ENCODE measurements at places on chromosomes 7 and 10.

DNA sequence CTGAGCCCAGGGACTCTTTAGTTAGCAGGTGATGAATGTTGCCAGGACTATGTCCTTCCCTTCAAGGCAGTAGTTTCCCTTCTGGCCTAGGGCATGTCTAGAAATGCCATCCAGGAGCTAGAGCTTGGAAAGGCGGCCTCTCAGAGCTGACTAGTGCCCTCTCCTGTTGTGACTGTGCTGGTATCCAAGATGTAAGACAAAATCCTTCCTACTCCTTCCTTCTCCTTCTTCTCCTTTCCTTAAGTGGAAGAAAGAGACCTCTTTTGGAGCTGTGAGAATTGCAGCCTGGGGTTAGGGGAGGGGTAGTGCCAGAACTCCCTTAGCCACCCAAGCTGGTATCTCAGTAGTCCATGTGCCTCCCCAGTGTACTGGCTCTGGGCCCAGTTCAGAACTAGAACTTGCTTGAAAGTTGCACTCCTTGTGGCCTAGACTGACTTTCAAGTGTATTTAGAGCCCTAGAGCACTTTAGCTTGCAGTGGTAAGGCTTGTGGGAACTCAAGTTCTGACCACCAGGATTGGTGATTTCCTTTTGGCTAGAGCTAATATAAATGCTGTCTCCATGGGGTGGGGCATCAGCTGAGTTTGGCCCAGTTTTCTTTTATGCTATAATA lies 118.8 kb downstream of the NPSR1 start:
- DNase-seq: no peak

DNA sequence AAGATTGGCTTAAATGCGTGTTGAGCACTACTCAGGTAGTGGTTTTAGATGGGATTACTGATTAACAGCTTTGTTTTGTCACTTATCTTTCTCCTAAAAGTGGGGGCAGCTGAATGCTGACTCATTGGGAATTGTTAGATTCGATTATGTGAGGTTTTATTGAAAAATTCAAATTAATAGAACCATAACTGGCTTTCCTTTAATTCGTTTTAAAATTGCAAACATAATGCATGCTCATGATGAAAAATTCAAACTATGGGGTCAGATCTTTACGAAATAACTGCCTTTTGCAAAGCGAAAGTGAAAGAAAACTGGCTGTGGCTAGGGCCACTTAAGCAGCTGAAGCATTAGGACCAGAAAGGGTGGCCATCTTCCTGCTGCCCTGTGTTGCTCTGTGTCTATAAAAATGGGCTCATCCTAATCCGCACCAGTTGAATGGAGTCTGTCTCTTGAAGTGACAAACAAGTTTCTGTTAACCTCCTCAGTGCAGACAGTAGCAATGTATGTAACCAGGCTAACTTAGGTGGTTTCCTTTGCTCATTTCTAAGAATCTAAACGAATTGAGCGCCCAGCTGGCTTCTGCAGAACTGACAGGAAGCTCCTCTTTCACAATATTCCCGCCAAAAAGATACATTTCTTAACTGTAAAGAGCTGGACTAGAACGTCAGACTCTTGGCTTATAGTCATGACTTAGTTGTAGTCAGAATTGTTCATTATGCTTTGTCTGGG lies 27.8 kb downstream of the DENND10 start:
- DNase-seq: no peak

GRCh38 chr7:41834805-41835694 lies 132.2 kb upstream of the INHBA start:
- DNase-seq: no peak

DNA sequence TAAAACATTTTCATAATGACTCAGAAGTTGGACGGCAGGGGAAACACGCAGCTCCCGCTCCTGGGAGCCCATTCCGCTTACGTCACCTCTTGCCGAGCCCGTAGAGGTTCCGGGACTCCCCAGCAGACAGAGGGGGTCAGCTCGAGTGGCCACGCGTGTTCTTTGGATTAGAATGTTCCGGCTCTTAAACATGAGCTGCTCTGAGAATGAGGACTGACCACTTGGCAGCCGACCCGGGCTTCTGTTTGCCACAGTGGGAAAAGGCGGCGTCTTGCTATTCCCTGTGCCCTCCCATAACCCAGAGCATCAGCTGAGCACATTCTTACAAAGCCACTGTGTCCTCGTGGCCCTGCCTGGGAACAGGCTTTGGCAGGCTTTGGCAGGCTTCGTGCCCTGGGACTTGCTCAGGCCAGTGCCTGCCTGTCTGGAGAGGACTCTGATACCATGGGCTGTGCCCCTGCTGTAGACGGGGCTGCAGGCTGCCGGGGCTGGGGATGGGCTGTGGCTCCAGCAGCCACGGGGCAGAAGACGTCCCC lies 40.1 kb downstream of the PFKP start:
- no peak for DNase-seq

- peak; percentile 29 for DNase-seq
These were observed 126.4 kb upstream of the ZNF746 start for GRCh38 chr7:149624006-149624405.

- no peak for DNase-seq
These were observed 15.0 kb upstream of the PCBD1 start for GRCh38 chr10:70903262-70903921.

DNA sequence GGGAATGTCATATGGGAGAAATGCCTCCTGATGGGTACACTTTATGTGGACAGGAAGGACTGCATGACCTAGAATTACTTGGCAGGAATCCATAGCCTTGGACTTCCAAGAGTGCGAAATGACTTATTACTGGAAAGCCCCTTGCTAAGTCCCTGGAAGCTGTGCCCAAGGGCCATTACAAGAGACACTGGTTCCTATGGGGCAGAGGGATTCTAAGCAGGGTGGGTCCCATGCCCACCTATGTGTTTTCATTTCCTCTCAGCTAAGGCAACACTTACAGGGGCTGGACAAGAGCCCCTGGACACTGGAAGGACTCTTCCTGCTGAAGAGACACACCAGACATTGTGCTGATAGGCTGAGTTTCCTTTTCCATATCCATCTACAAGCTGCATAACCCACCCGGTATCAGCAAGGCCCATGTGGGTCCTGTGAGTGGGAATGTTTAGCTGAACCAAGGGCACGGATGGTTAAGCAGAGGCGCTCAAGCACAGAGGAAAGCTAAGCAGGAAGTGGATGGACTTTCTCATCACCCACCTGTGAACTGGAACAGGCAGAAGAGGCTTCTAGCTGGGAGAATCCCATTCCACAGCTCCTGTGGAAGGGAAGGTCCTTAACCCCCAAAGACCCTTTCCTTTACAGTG lies 56.2 kb downstream of the XPNPEP1 start:
- no peak for DNase-seq

- no peak for DNase-seq
These were observed 176.2 kb upstream of the GDF10 start for GRCh38 chr10:47123716-47124288.

- DNase-seq: no peak
These were observed at the start of gene BICC1 for GRCh38 chr10:58512491-58513187. Gene BICC1 (plus strand): TSS chr10:58512872. CDS start chr10:58513144, 272 bp downstream.

DNA sequence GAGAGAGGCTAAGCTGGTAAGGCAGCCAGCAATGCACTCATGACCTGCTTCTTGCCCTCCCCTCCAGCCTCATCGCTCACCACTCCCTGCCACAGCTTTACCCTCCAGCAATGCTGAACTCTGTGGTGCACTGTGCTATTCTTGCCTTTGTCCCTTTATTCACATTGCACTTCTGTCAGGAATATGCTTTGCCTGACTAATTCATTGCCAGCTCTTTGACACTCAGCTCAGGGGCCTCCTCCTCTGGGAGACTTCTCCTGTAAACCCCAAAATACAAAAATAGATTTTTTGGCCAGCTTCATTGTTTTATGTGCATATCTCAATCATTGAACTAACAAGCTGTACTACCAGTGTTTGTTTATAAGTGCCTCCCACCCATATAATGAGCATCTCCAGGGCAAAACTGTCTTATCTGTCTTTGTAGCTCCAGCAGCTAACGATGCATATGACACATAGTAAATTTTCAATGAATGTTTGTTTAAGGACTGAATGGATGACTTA lies 8.2 kb downstream of the CNNM1 start:
- no peak for DNase-seq

GRCh38 chr7:30057741-30058140 lies 29.5 kb downstream of the PLEKHA8 start:
- DNase-seq: no peak

GRCh38 chr7:100220586-100221230 lies 959 bp downstream of the PVRIG start:
- no peak for DNase-seq

- no peak for DNase-seq
These were observed 20.9 kb upstream of the CYP3A43 start for GRCh38 chr7:99806839-99807478.

GRCh38 chr10:119252051-119252465 lies 44.7 kb downstream of the GRK5 start:
- DNase-seq: no peak

DNA sequence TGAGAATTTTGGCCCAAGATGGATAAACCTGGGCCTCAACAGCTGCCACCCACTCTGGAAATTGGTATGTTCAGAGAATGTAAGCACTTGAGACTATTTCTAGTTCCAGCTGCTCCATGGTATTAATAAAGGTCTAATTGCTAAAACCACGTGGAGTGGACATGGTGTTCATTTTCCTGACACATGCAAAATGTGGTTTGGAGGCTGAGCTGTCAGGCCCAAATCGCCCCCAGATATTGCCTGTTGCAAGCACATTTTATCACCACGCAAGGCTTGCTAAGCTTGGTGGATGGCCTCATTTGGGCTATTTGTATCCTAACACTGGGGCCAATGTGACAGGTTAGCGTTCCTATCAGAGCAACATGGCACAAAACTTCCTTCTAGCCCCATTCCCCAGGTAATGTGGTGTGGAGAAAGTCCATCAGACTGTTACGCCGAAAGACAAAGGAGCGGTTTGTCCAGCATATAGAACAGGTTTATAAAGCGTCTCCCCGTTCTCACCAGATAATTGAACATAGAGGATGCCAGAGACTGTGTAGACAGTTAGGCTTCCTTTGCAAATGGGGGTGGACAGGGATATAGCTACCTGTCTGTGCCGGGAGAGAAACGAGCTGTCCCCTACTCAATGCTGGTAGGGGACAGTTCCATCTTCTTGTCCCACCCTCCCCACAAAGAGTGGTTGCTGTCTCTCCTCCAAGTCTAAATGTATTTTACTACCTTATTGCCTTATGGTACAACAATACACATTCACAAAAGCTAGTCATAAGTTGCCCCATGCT lies 78.0 kb upstream of the ANKRD1 start:
- DNase-seq: no peak

GRCh38 chr7:136325578-136325977 lies 348.4 kb upstream of the MTPN start:
- no peak for DNase-seq

GRCh38 chr7:130939321-130940095 lies 205.5 kb upstream of the KLF14 start:
- DNase-seq: no peak

GRCh38 chr10:282294-283139 lies 147.3 kb downstream of the ZMYND11 start:
- DNase-seq: no peak

GRCh38 chr10:91778485-91778884 lies 19.7 kb upstream of the TNKS2 start:
- no peak for DNase-seq

DNA sequence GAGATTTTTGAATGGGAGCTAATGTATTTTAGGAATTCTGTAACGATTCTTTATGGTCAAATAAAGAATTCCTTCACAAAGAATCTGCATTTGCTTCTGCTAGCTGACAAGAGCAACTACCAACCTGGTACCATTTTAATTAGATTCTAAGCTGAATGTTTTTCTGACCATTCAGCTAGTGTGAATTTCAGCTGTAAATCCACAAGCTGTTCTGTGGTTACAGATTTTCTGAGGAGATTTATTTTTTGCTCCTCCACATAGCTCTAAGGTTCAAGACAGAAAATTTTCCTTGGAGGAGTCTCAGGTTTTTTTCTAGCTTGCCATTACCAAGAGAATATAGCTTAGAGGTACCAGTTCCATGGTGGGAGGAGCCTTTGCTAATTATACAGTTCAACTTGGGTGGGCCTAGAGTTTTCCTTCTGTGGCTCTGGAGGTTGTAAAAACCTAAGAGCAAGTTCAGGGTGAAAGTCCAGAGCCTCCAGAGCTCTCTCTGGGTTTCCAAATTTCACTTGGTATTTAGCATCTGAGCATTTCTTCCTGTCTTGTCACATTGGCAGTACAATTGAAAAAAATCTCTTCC lies 120.1 kb downstream of the JAZF1 start:
- DNase-seq: no peak

GRCh38 chr7:154424350-154424749 lies 372.2 kb downstream of the DPP6 start:
- DNase-seq: no peak

DNA sequence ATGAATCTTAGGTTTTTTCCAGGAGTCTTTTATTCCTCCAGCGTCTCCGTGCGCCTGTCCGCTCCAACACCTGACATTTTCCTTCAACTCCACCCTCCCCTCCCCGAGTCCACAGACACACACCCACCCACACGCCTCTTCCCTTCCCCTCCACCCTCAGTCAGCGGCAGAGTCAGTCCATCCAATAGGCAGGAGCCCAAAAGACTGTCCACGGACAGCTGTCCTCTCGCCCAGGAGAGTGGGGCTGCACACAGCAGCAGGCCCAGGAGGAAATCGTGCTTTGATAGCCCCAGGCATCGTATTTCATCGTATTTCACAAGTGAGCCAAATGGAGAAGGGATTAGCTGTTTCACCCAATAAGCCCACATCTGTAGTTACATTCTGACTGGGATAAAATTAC lies 285.1 kb downstream of the ZEB1 start:
- DNase-seq: no peak

DNA sequence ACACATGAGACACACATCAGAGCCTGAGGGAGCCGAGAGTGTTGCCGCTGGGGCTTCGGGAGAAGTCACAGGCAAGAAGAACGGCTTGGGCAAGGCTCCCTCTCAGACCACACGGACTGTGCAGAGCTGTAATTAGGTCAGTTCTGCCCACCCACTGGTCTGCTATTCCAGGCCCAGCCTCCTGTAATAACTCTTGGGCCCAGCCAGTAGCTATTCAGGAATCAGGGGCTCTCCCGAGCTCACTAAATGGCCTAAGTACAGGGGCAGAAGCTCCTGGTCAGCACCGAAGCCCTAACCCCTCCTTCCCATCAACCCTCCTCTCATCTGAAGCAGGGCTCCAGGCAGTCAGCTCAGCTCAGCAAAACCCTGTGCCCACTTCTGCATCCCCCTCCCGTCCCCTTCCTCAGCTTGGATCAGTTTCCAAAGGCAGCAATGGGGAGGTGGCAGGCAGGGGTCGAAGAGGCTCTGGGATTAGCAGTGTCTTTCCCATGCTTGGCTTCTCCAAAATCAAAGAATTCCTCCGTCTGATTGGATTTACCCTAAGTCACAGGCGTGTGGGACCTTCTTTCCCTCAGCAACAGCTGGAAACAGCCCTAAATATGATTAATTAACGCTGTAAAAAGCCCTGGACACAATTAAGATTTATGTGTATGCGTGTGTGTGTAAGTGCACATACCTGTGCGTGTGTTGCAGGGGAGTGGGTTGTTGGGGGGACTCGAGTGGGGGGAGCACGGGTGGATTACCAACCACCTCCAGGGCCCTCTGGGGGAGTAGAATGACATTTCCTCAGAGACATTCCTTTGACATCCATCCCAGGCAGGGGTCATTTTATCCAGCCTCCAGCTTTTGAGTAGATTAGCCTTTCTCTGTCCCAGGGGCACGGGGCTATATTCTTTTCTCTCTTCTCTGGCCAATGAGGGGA lies 48.4 kb upstream of the BTRC start:
- DNase-seq: no peak

GRCh38 chr10:69425511-69426298 lies 9.0 kb upstream of the TACR2 start:
- DNase-seq: no peak

Data from activated naive CD4-positive, alpha-beta T cell (primary cell).